ENCODE measurements at places on chromosomes 7 and 10.

DNA sequence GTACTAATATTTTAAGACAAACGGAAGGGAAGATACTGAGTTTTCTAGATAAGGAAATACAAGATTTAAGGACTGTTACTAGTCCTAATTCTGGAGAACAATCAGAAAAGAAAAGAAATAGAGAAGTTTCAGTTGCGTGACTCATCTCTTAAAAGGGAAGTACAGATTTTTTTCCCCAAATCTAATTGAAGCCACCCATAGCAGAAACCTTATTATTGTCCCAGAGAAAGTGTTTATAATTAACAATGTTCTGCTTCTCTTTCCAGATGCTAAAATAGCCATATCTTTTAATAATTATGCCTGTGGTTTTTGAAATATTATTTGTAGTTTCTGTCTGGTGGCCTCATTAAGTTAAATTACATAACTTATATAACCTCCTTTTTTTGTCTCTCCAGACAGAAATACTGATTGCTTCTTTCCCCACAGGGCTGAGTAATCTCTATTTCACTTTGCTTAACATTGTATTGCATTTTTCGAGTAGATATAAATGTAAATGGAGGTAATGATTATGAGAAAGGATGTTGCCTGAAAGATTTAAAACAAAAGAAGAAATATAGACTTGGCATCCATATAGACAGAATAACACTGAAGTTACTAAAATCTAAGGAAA, 240.7 kb upstream of the MBL2 start:
- no peak for DNase-seq

DNA sequence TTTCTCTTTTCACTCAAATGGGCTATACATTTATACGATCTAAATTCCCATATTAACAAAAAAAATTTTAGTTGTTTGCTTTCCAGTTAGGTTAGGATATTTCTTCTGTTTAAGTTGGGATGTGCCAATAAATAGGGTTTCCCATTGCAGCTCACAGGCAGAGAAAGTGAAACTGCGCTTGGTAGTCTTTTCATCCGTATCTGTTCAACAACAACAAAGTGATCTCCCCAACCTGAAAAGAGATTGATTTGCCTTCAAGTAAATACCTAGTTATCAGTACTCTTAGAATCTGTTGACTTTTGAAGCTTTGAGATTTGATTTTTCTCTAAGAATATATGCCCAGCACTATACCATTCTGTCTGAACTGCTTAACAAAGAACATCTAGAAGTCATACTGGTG, 143.4 kb downstream of the DYNC1I1 start:
- DNase-seq = no peak

DNA sequence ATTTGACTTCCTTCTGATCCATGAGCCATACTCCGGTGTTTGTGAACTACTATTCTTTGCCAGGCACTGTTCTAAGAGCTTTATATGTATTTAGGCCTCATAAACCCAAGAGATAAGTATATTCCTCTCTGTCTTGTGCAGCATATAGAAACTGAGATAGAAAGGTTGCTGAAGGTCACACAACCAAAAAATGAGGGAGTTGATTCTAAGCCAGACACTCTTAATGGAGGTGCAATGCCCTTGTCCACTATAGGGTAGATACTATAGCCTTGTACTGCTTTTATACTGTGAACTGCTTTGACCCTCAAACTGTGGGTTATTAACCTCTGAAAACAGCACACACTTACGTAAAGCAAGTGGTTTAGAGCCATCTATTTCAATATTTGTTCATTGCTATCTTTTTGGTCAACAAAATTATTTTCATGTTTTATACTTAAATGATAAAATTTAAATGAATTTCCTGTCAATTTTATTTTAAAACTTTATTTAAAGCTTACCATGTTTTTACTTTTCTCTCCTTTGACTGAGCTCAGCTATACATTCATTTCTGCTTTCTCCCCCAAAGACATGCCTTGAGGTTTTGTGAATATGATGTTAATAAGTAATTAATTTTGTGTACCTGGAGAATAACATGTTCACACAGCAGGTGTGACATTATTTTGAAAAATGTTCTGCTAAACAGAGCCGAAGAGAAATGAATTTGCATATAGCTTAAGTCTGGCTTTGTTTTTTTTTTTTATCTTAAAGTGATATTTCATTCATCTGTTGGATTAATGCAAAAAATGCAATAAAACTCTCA, 687.3 kb downstream of the DNAJB9 start:
- no peak for DNase-seq

GRCh38 chr7:147659036-147659995, 931.2 kb upstream of the C7orf33 start:
- no peak for DNase-seq

DNA sequence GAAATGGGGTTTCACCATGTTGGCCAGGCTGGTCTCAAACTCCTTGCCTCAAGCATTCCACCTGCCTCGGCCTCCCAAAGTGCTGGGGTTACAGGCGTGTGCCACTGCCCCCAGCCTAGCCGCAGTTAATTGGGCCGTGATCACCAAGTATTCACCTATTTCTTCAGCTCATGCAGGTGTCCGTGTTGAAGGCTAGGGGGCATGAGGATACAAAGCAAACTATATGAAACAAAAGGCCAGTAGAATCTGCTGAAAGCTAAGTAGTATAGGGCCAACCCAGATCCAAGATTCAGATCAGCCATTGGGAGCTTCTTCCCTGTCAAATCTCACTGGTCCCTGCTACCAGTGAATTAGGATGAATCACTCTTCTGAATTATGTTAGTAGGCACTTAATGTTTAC, 73.4 kb downstream of the LRRC4 start:
- DNase-seq = no peak
